ENCODE measurements at places on chromosomes 16 and 17. TPM values are rescaled to one million over a fixed set of nuclear protein-coding genes. Genes with fewer than 3 reads are reported as not detected.

DNA sequence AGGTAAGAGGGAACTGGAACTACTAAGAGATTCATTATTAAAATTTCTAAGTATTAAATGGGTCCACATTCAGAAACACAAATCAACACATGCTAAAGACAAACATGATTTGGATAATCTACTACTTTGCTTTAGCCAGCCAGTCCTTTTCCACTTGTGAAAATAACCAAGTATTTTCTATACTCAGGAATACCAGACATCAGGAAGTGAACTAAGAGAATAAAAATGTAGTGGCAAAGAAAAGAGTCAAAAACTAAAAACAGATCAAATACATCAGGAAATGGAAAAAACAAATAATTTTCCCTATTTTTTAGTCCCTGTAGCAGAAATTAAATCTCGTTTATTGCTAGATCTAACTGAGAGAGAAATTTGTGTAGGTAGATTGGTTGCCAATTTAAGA is 78.0 kb downstream of the MYO1D start:
- no peak for DNase-seq

The PLA2G15 gene
- polyA plus RNA-seq = 23.7 TPM

The GOSR2 gene
- 56.7 TPM for polyA plus RNA-seq

- no peak for DNase-seq
These were observed 8.3 kb upstream of the KIF18B start for GRCh38 chr17:44955674-44956425.

- no peak for DNase-seq
These were observed 1.5 kb downstream of the BCL6B start for GRCh38 chr17:7024402-7024785.

DNA sequence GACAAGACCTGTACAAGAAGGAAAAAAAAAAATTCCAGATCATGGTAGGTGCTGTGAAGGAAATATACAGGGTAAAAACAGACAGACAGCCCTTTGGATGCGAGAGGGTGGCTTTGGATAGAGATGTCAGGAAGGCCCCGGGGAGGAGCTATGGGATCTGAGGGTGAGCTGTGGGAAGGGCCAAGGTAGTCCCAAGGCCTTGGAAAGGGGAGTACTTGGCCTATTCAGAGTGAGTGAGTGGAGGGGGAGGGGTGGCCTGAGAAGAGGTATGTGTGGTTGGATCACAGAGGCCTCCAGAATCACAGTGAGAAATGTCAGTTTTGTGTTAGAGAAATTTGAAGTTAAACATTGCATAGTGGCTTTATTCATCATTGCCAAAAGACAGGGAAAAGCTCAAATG is 31.2 kb upstream of the AKTIP start:
- DNase-seq = no peak

DNA sequence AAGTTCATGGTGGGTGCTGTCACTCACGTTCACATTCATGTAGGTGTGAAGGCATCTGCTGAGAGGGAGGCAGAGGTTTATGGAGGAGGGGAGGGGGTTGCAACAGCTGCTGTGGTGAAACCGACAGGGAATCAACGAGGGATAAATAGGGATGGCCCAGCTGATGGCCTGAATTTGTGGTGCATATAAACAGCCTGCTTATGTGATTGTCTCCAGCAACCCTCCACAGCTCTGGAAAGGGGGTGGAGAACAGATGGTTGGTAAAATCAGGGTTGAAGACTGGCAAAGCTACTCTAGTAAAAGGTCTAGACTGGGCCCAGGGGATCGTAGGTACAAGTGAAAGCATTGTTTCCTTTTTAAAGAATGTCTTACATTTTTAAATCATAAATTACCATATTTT is 53.7 kb downstream of the IQCK start:
- no peak for DNase-seq

- no peak for DNase-seq
These were observed 2.9 kb upstream of the GSDMB start for GRCh38 chr17:39921323-39921722.

GRCh38 chr17:57920916-57921703 is 34.1 kb downstream of the CUEDC1 start:
- no peak for DNase-seq

DNA sequence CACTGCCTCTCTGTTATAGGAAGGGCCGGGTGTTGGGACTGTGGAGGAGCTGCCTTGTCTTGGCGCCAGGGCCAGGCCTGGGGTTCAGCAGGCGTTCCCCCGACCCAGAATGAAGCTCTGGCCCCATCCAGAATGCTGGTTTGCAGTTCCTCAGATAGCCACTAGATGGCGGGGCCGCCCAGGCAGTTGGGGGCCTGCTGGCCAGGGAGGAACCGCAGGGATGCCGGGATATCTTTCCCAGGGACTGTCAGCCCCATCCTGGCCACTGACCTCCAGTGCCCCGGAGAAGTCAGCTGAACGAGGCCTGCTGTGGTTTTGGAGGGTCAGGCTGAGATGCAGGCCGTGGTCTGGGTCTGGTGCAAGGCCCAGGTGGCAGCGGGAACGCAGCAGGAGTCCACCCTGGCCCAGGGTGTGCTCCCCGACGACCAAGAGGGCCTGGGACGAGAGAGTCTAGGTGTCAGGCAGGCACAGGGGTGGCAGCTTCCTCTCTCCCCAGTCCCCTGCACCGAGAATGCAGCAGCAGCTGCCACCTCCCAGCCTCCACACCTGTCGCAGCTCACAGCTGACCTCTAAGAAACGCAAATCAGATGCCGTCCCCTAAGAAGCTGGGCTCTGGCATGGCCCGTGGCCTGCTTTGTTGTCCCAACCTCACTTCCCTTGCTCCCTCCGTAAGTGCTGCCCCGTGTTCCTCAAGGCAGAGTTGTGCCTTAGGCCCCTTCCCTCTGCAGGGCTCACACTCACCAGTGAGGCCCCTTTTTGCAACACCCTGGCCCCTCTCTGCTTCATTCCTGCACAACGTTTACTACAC is 51.2 kb downstream of the RMI2 start:
- no peak for DNase-seq

The PLEKHM1 gene
- polyA plus RNA-seq = 17.8 TPM

GRCh38 chr16:58417600-58417999 is 25.3 kb downstream of the GINS3 start:
- no peak for DNase-seq

DNA sequence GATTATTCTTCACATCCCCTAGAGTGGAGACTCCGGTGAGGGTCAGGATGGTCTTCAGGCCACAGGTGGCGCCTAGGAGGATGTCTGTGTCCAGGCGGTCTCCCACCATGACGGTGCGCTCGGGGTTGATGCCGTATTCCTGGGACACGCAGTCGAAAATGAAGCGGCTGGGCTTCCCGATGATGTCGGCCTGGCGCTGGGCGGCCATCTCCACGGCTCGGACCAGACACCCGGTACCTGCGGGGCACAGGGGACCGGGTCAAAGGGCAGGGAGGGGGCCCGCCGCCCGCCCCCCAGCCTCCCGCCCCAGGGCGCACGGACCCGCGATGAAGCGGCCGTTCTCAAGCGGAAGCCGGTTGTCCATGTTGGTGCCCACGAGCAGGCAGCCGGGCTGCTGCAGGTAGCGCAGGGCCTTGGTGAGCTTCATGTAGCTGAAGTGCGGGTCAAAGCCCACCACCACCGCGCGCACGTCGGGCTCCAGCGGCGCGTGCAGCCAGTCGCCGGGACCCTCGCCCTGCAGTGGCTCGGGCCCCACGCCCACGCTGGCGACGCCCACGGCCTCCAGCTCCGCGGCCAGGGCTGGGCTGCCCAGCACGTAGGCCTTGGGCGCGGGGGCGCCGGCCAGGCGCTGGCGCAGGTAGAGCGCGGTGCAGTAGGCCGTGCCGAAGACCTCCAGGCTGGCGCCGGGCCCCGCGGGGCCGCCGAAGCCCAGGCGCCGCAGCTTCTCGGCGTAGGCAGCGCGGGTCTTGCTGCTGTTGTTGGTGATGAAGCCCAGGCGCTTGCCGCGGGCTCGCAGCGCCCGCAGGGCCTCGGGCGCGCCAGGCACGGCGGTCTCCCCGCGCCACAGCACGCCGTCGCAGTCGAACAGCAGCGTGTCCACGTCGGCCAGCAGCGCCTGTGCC is 572 bp downstream of the PGP start:
- no peak for DNase-seq

The SRCIN1 gene
- polyA plus RNA-seq = 3.0 TPM

DNA sequence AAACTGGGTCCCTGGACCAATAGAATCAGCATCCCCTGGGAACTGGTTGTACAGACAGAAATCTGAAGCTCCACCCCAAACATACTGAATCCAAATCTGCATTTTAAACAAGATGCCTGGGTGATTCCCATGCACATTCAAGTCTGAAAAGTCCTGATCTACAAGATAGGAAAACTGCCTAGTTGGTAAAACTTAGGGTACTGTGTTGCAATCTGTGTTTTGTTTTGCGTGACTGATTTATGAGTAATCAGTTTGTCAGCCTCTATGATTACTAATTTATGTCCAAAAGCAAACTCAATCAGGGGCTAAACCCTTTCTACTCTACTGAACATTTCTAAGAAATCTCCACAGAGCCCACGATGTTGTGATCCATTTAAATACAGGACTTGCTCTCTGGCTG is 103.8 kb downstream of the YPEL2 start:
- DNase-seq = no peak

GRCh38 chr17:56114469-56114868 is 38.8 kb upstream of the ANKFN1 start:
- no peak for DNase-seq

- DNase-seq = no peak
These were observed 57.2 kb downstream of the TBC1D16 start for GRCh38 chr17:79978548-79978855.

DNA sequence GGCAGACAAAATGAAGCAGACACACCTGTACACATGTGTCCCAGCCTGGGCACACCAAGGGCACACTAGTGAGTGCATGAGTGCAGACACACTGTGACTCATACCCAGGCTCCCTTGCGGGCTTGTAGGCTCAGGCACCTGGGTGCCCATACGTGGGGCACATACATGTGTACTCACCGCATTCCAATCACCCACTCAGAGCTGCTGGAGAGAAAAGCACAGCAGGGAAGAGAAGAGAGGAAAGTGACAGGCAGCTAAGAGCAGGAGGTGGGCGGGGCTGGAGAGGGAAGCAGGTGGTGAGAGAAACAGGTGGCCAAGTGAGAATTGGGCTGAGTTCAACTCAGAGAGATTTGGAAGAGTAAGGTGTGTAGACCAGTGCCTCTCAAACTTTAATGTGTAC is 54.0 kb downstream of the TMEM132E start:
- no peak for DNase-seq

The ANKRD40CL gene
- 0.23 TPM for polyA plus RNA-seq

The CCL7 gene
- not detected for polyA plus RNA-seq

- DNase-seq = no peak
These were observed 54.0 kb downstream of the AKAP1 start for GRCh38 chr17:57138956-57139576.

DNA sequence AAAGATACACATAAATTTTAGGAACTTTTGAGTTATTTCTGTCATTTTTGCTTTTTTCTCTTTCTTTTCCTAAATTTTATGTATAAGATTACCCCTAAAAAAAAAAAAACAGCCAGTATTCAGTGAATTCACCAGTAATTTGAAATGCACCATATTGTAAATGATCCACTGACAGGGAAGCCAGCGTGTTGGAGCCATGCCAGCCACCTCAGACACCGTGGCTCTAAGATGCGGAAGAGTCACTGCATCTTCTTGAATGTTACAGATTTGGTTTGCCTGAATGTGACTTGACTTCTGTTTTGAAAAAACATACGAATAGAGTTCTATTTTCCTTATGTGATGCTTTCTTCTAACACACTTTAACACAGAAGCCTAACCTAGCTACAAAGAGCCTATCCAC is 37.4 kb downstream of the CLUAP1 start:
- no peak for DNase-seq

The KRTAP9-4 gene
- polyA plus RNA-seq = not detected

The MYH1 gene
- polyA plus RNA-seq = not detected

GRCh38 chr17:5418858-5419355 is 555 bp downstream of the NUP88 start:
- DNase-seq = peak; percentile 37

The CACNA1G gene
- polyA plus RNA-seq = 6.9 TPM

- no peak for DNase-seq
These were observed 30.4 kb downstream of the AP2B1 start for GRCh38 chr17:35617505-35617904.

The PDILT gene
- 0.11 TPM for polyA plus RNA-seq

The CX3CL1 gene
- polyA plus RNA-seq = 30.4 TPM

- no peak for DNase-seq
These were observed 40.3 kb upstream of the MED13 start for GRCh38 chr17:62105357-62105756.

The SLC5A10 gene
- 0.70 TPM for polyA plus RNA-seq

The GRB7 gene
- 36.9 TPM for polyA plus RNA-seq

All from renal cortex interstitium (tissue), 15 donors.